ENCODE measurements at places on chromosomes 1 and 21.

DNA sequence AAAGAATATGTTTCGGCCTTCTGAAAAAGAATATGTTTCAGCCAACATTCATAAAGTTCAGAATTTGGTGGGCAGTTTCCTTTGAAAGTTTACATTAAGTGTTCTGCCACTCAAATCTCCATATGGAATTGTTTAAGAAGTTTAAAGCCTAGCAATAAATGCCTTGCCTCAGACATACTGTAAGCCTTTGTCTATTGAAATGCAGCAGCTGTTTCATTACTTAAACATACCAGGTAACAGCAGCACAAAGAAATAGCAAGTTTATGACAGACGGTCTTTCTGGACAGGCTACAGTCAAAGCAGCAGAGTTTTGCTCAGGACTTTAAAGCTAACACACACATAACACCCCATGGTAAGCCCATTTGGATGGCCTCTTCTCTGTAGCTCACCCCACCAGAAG is 38.5 kb upstream of the C1orf105 start:
- no peak for DNase-seq

DNA sequence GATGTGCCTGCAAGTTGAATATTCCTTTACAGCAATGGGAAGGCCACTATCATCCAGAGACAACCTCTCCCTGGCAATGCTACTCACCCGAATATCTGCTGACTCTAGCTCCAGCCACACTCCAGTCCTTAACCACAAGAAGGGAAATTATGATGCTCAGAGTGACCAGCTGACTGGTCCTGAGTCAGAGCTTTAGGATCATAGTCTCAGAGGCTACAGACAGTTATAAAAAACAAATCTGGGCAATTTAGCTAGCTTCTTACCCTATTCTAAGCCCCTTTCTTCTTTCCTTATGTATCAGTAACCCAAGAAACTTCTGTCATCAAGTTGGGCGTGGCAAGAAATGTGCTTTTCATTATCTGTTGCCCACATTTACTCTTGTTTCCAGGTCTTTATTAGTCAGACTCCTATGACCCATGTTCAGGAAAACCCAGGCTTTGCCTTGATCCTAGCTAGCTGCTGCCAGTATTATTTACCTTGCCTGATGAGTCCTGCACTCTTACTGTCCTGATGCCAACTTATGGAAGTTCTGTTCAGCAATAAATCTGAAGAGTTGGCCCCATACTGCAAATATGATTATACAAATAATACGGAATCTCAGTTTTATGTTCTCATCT is 207.0 kb downstream of the TTLL7 start:
- no peak for DNase-seq

- DNase-seq: no peak
Observed at GRCh38 chr21:27954543-27955165, 987.8 kb upstream of the ADAMTS5 start.

DNA sequence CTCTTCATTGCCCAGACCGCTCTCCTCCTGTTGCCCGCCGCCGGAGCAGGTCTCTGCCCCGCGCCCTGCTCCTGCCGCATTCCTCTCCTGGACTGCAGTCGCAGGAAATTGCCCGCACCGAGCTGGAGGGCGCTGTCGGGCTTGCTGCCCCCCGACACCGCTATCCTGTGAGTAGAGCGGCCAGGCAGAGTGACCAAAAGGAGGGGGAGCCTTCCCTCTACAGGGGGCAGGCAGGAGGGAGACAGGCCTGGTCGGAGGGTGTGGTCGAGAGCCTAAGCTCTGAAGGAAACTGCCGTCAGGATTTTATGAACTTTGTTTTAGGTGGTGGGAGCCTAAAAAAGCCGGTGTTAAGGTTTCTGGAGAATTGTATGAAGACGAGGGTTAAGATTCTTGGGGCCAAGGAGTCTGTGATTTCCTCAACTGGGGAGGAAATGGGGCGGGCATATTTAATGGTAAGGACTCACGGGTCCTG is 517 bp downstream of the LRIG2 start:
- DNase-seq: no peak

- DNase-seq: no peak
Observed at GRCh38 chr1:219264561-219264960, 90.9 kb downstream of the LYPLAL1 start.

DNA sequence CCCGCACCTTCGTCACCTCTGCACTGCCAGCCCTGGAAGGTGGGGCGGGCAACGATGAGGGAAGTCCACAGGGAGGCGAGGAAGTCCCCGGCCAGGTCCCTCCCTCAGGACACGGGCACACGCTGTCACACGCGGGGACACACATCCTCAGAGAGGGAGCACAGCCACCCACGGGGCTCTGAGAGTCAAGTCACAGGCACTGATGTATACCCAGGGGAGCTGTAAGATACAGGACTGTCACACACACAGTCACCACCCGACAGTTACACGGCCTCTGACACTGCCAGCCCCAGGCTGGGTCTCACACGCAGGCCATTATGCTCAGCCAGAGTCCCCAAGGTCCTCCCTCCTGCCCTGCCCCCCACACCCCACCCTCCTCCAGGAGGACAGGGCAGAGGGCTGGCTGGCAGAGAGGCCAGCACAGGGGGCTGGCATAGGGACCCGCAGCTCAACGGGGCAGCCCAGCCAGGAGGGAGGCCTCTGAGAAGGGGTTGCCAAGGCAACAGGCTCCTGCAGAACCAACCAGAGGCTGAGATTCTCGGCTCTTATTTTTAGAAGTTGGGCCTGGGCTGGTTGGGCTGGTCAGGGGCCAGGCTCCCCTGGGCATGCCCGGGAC is 17.7 kb upstream of the ADGRB2 start:
- no peak for DNase-seq

DNA sequence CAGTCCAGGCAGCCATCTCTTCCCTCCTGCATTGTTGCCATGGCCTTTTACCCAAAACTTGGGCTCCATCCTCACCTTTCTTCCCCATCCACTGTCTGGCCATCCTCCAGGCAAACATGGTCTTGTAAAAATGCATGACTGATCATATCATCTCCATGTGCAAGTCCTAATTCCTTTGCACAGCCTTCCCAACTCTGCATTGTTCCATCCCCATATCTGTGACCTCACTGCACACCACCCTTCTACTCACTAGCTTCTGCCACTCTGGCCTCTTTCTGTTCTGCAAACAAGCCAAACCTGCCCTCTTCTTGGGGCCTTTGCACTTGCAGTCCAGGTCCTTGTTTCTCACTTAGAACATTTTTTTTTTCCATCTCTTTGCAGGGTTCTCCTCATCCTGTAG is 230.1 kb upstream of the GJB5 start:
- no peak for DNase-seq

GRCh38 chr1:224052772-224053171 is 61.1 kb upstream of the FBXO28 start:
- DNase-seq: no peak

DNA sequence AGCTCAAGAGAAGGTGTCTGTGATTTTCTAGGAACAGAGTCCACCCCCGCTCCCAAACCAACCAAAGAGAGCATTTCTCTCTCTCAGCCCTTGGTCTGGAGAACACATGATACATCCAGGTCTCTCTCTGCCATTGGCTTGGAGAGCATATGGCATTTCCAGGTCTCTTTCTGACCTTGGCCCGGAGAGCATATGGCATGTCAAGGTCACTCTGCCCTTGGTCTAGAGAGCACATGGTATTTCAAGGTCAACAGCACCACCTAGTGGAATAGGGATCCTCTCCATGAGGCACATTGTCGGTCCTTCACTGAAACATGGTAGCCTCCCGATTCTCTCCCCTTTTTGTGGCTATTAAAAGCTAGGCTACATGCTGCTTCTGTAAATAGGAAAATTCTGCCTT is 437.7 kb upstream of the OLFM3 start:
- DNase-seq: no peak

DNA sequence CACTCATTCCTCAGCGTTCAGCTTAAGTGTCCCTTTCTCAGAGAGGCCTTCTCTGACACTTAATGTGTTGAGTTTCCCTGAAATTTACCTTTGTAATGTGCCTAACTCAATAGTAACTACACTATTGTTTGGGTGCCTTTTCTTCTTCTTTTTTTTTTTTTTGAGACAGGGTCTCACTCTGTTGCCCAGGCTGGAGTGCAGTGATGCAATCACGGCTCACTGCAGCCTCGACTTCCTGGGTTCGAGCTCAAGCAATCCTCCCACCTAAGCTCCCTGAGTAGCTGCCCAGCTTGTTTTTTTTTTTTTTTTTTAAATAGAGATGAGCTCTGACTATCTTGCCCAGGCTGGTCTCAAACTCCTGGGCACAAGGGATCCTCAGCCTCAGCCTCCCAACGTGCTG is 50.1 kb downstream of the ARHGEF11 start:
- DNase-seq: no peak

GRCh38 chr1:212630158-212630900 is 21.8 kb downstream of the ATF3 start:
- DNase-seq: peak; percentile 32

DNA sequence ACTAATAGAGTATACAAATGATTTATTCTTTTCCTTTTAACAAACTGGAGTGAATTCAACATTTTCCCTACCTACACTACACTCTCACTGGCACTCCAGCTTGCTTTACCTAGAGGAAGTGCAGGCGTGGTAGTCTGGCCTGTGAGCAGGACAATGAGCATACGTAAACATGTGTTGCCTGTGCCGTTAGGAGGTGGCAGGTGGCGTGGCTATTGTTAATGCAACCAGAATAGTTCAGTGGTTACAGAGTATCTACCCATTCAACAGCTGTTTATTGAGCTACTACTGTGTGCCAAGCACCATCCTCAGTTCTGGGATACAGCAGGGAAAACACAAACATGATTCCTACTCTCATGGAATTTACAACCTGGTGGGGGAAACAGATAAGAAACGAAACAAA is 299.7 kb upstream of the KAZN start:
- no peak for DNase-seq

DNA sequence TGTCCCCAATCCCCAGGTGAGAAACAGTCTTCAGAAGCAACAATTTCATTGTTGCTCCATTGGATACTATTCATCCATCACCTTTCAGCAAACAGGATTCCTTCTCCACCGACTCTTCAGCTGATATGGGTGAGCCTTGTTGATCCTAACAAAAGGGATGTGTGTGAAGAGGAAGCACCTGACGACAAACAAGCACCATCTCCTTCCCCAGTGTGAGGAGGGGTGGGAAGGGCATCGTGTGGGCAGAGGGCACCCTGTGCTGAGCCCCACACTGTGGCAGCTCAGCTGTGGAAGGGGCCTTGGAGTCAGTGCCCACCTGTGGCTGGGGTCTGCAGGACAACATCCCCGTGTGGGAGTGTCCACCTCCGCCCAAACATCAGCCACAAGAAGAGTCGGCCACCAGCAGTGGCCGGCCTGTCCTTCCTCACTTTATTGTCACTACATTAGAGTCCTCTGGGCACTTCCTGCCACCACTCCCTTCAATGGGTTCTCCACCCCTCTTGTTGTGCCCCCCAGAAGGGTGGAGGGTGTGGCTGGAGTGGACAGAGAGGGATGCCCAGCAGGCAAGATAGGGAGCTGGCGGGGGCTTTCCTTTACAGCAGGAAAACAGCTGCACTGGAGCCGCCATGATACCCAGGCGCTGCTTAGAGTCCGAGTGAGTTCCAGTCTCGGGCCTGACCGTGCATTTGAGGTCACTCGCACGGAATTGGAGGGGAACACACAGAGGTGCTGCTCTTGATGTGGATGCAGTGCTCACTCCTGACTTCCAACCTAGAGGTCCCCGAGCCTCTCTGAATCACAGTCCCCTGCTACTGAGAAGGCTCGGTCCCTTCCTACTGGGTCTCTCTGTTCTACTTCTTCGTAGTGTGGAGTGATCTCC is 40.9 kb downstream of the VPS26C start:
- no peak for DNase-seq

DNA sequence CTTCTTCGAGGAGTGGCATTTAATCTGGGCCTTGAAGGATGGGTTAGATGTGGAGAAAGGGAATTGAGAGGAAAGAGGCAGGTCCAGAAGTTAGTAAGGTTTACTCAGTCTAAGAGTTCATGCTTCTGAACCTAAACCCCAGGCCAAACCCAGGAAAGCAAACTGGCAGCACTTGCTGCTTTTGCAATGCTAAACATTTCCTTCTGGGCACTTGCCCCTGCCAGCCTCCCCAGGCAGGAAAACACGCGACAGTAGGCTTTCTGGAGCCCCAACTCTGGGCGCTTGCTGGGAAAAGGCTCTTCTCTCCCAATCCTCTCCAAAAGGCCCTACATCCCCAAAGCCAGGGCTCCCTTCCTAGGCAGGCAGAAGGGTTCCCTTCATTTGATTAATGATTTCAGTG is 2.5 kb downstream of the OLFML2B start:
- DNase-seq: no peak

DNA sequence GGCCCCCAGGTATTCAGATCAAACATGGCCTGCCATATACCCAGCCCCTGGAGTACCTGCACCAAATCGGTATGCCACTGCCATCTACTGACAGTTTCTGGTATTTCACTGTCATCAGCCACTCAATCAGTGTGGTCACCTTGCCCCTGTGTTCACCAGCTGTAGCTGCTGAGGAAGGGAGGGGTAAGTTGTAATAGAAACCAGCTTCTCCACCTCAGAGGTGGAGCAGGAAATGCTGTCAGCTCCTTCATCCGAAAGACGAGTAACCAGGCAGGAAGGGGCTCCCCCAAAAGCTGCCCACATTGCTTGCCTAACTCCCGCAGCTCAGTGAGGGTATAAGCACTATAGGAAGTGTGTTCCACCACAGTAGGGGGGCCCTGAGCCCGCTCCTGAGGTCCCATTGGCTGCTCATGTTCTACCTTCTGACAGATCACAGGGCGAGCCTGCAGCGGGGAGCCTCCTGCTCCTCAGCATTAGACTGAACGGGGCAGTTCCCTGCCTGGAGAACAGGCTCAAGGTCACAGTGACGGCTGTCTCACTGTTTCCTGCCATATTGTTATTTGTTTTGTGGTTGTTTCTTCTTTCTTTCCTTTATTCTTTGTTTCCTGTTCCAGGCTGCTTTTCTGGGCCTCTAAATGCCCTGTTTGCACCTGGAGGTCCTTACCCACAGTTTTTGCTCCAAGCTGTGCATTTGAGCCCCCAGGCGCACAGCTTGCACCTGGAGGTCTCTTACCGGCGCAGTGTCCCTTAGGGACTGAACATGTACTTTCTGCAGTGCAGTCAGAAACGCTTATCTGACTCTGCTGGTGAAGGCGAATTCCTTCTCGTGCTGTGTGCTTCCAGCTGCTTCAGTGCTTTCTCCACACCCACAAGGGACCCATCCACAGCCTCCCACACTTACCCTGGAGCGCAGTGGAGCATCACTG is 1638.3 kb downstream of the MRPL39 start:
- peak; percentile 51 for DNase-seq

DNA sequence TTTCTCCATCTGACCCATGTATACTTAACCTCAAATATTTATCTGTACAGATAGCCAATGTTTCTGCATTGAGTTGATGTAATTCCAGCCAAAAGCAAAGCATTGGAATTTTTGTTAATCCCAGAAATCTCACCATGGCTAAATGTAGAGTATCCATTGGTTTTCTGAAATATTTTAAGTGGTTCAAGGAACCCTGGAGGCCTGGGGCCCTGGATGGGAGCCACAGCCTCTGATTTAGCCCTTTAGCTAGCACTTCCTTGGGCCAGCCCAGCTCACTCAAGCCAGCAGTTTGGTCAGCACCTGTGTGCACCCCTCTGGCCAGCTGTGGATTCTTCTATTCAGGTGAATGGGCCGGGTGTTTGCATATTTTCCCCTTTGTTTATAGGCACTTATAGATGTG is 18.8 kb upstream of the EPS8L3 start:
- DNase-seq: no peak

GRCh38 chr1:39899611-39900538 is 1.8 kb downstream of the MYCL start:
- no peak for DNase-seq

- DNase-seq: no peak
Observed at GRCh38 chr1:38733761-38734160, 125.8 kb downstream of the RRAGC start.

GRCh38 chr1:190353538-190354101 is 124.0 kb downstream of the BRINP3 start:
- no peak for DNase-seq

- no peak for DNase-seq
Observed at GRCh38 chr1:208885060-208885459, 640.9 kb upstream of the PLXNA2 start.

Measured in stimulated activated CD4-positive, alpha-beta T cell treated with anti-CD3 and anti-CD28 coated beads, TNF-alpha, amount 100 ng/mL, for 4 hours (primary cell).